ENCODE measurements at places on chromosomes 2 and 18.

DNA sequence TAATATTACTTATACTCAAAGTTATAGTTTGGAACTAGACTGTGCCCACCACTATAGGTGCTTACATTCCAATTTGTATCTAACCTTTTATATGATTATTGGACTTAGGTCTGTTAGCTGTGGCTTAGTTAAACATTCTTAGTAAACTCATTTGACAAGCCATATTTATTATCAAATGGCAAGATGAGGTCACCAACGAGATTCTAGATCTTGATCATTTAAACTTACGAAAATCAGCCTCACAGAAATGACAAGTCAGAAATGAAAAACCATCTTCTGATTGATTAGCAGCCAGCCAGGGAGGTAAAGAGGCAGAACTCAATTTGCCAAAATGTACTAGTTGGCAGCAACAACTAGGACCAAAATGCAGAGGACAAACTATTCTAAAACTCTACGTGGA is 100.4 kb upstream of the STK17B start:
- DNase-seq, result no peak

- DNase-seq, result no peak
Observed at GRCh38 chr2:78718473-78718872, 307.0 kb upstream of the REG3G start.

GRCh38 chr2:144307711-144308110 is 212.2 kb downstream of the ZEB2 start:
- DNase-seq, result no peak

GRCh38 chr18:50558948-50559751 is 737 bp upstream of the MAPK4 start:
- no peak for DNase-seq

- DNase-seq, result peak; percentile 28
Observed at GRCh38 chr18:2963048-2963447, 49.9 kb downstream of the LPIN2 start.

- no peak for DNase-seq
Observed at GRCh38 chr2:147689220-147689909, 155.5 kb upstream of the ACVR2A start.

GRCh38 chr18:48136827-48137373 is 206.4 kb upstream of the SMAD2 start:
- DNase-seq, result no peak

- no peak for DNase-seq
Observed at GRCh38 chr18:79905389-79905911, 46.0 kb downstream of the SLC66A2 start.

DNA sequence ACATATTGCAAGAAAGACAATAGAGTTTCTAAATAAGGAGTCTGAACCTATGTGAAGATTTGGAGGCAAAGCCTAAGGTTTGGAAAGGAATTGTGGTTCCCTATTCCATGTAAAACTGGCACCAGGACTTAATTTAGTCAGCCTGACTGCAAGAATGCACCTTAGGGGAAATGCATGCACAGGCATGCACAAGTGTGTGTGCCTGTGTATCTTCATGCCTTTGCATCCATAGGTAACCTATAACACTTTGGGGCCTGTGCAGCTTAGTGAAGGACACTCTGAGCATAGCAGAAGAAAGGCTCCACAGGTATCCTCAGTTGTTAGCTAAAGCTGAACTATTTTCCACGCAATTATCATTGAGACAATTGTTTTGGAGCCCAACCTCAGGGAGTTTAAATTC is 73.4 kb downstream of the RPRM start:
- DNase-seq, result no peak

- DNase-seq, result no peak
Observed at GRCh38 chr2:98541489-98541888, 66.8 kb downstream of the COA5 start.

DNA sequence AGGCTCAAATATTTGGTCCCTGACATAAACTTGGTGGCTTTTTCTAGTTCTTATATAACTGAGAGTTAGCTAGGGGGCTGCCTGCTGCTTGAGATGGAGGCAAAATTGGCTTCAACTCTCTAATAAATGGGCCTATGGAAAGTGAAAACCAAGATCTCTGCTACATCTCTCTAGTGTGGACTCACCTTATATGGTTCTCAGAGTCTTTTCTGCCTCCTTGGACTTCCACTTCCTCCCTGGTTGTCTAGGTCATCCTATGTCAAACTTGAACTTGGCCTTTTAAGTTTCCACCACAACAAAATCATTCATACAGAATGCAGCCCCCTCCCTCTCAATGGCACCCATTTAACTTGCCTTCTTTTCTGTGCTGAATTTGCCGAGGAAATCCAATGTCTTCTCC is 23.9 kb upstream of the ARHGAP25 start:
- no peak for DNase-seq

GRCh38 chr2:199985625-199986207 is 30.3 kb downstream of the MAIP1 start:
- DNase-seq, result peak; percentile 6

DNA sequence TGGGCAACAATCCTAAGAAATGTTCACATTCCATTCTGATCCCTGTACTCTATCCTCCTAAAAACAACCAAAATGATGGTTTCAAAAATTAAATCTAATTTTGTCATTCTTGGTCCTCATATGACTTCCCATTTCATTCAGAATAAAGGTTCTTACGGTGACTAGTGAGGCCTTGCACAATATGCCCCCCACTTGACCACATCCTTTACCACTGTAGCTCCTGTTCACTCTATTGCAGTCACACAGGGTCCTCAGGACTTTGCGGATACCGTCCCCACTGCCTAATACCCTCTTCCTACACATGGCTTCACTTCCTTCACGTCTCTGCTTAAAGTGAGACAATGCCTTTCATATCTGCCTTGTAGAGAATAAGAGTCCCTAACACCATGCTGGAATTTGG is 1058.7 kb upstream of the KLHL29 start:
- no peak for DNase-seq

GRCh38 chr18:59564561-59564960 is 132.7 kb downstream of the CCBE1 start:
- DNase-seq, result no peak

GRCh38 chr2:45707006-45707405 is 55.5 kb downstream of the PRKCE start:
- no peak for DNase-seq

- DNase-seq, result peak; percentile 75
Observed at GRCh38 chr2:25215948-25216679, 47.7 kb upstream of the POMC start.

DNA sequence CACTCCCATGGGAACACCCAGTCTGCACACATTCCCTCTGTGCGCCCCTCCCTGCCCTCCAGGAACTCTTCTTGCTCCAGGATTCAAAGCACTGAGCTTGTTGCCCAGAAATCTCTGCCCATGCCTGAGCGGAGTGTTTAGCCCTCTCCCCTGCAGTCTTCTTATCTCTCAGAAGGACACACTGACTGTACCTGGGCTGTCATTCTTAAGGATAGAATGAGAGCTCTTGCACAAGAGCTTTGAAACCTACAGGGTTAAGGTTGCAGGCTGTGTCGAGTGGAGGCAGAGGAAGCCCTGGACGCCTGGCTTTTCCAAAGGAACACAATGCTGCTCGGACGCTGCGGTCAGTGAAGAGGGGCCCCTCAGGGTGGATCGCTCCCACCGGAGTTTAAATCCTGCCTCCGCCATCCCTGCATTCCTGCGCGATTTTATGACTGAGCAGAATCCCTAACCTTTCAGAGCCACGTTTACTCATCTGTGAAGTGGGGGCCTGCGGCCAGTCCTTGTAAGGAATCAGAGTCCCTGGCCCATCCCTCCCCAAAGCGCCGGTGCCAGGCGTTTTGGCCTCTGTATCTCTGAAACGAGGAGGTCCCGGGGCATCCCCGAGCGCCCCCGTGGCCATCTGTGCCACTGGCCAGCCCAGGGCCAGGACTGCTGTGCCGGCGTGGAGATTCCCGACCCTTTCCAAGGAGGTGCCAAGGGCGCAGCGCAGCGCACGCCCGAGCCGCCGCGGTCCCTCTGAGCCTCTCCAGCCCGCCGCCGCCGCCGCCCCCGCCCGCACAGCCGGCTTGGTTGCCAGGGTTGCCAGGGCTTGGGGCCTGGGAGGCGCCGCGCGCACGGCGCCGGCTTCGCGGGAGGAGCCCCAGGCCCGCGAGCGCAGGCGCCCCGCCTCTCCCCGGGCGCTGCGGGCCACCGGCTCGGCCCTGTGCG is 58.9 kb downstream of the FAM168B start:
- no peak for DNase-seq

- no peak for DNase-seq
Observed at GRCh38 chr2:231256494-231256893, 58.1 kb downstream of the ARMC9 start.

- no peak for DNase-seq
Observed at GRCh38 chr2:227386630-227387029, 1.1 kb downstream of the SCYGR1 start.

- DNase-seq, result no peak
Observed at GRCh38 chr18:74654638-74655037, 57.0 kb downstream of the ZNF407 start.

GRCh38 chr2:26542194-26542455 is 64.2 kb upstream of the OTOF start:
- no peak for DNase-seq

DNA sequence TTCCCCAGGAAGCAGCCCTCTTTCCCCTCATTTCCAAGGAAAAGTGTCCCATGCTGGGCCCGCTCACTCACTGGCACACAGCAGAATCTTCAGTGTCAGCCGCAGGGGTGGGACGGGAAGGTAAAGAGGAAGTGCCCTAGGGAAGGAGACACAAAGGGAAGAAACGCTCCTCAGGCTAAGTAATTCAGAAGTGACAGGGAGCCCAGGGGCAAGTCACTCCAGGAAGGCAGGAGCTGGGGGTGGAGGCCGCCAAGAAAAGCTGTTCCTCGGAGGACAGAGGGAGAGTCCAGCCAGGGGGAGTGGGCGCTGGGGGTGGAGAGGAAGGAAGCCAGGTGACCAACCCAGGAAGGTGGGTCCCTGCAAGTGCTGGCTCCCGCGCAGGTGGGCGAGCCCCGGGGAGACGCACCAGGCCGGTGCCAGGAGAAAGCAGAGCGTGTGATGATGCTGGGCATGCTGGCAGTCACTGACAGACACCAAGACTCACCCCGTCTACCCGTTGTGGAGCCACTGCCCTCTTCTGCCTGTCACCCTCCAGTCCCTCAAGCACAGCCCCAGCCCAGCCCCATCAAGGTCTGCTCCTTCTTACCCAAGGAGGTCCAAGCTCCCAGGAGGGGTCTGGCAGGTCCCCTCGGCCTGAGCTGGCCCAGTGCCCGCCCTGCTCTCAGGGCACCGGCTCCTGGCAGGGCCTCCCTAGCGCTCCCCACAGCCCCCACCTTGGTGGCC is 21.7 kb downstream of the HDAC4 start:
- DNase-seq, result no peak

GRCh38 chr2:138630164-138630563 is 128.6 kb downstream of the SPOPL start:
- DNase-seq, result no peak

DNA sequence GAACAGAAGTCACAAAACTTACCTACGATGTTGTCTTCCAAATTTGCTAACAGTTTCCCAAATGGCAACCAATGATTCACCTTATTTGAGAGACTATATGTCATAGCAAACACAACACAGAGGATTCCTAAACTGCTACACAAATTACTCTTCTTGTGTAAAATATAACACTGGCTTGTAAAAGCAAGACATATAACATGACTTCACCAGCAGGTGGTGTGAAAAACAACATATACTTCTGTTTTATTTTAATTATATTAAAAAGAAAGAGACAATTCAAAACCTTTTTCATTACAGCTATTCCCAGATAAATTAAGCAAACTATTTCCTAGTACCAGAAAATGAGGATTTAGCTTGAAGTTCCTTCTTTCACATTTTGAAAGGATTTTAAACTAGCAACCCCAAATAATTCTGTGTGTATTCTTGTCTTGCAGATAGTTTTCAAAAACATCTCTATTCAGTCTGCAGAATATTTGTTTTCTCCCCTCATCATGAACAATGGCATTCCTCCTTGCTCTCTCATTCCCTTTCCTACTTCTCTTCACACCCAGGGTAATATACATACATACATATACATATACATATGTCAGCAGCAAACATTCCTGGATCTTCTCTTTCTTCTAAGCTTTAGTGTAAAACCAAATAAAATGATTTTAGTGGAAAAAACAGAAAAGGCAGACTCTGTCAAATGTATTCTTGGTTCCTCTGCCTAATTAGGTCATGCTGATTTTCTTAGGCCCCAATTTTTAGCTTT is 62.1 kb downstream of the SCN3A start:
- DNase-seq, result no peak

DNA sequence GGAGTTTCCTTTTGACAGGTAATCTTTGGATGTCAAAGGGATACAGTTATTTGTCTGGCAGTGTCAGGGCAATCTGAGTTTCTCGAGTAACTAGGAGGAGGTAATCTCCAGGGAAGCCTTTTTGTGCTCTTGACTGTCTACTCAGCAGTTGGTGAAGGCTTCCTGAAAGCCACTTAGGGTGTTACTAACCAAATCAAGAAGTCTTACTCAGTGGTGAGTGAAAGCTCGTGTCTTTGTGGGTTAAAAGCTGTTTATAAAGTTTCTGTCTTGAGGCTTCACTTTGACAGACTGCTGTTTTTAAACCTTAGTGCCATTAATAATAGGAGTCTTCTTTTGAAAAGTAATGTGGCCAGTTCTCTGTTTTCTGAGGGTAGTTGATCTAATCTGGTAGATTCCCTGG is 1.7 kb downstream of the THSD7B start:
- no peak for DNase-seq

DNA sequence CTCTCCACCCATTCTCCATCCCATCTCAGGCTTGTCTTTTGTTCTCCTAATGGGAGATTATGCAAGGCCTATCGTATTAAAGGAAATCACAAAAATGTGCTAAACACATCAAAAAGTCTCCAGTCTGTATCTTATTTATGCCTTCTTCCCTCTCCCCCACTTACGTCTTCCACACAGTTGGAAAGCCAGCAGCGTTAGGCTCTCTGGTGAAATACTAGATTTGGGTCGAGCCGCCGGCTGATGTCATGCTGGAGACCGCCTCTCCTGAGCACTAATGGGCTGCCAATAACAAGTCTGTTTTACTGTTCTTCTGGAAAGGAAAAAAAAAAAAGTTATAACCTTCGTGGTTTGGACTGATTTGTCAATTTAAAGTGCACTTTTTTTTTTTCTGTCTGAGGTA is 182.7 kb upstream of the SIX2 start:
- no peak for DNase-seq

DNA sequence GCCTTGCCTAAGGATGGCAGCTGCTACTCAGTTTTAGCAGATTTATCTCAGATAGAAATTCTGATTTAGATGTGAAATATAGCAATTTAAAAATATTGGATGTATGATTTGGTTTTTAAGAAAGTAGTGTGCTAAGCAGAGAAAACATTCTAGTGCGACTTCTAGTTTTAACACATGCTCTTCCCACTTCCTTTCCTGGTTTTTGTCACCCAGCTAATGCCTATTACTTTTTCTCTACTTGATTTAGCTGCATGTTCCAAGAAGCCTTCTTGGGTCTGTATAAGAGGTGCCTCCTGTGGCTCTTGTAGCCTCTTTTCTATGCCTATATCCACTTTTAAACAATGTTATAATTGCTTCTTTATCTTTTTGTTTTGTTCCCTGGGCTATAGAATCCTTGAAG is 53.0 kb downstream of the GPD2 start:
- DNase-seq, result no peak
